GM12864 (cell line): ENCODE measurements at places on chromosomes 13 and 19.

- no peak for DNase-seq
These were observed 20.1 kb downstream of the ZSCAN5A start for GRCh38 chr19:56294549-56294948.

GRCh38 chr13:105184201-105184600, 1351.3 kb downstream of the EFNB2 start:
- no peak for DNase-seq

- DNase-seq, result no peak
These were observed 19.8 kb upstream of the TCF3 start for GRCh38 chr19:1672038-1672768.

GRCh38 chr19:44818466-44819031, 9.6 kb downstream of the BCAM start:
- no peak for DNase-seq

DNA sequence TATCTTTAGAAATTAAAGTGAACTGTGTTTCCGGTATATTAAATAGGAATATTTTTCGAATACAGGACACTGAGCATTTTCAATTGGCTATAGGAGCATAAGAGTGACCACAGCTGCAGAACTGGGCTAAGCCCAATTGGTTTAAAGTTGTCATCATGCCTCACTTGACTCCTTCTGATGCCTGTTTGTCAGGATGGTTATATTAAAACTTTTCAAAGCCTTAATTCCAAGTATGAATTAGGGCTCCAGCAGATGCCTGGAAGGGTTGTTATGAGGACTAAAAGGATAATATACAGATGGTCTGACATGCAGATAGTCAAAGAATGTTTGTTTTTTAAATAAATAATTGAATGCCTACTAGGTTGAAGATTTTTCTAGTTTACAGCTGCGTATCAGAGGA, 100.0 kb downstream of the LMO7 start:
- DNase-seq, result no peak

DNA sequence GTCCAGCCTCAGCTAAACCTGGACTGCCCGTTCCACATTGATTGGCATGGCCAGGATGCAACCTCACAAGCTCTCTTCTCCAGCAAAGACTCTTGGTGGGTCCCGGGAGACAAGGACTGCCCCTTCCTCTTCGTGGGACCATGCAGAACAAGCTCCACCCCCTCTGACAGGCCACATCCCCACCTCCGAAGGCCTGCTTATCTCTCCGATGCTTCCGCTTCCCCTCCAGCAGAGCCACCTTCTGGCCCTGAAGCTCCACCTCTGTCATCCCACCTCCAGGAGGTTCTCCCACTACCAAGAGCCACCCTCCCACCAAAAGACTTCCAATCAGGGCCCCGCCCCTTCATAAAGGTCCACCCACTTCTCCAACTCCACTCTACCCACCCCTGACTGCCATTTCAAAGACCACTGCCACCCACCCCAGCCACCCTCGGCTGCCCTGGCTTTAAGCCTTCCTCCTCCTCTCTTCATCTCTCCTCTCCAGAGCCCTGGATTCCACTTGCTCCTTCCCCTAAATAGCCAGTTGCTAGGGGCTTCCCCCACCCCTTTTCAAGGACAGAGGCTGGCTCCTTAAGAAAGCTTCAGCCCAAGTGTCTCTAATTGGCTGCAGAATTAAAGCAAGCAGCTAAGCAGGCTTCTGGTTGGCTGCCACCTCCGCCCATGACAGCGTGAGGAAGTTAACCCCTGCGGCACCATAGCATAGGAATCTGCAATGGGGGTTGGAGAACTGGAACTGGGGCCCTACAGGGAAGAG, 9.9 kb downstream of the LRFN1 start:
- no peak for DNase-seq

DNA sequence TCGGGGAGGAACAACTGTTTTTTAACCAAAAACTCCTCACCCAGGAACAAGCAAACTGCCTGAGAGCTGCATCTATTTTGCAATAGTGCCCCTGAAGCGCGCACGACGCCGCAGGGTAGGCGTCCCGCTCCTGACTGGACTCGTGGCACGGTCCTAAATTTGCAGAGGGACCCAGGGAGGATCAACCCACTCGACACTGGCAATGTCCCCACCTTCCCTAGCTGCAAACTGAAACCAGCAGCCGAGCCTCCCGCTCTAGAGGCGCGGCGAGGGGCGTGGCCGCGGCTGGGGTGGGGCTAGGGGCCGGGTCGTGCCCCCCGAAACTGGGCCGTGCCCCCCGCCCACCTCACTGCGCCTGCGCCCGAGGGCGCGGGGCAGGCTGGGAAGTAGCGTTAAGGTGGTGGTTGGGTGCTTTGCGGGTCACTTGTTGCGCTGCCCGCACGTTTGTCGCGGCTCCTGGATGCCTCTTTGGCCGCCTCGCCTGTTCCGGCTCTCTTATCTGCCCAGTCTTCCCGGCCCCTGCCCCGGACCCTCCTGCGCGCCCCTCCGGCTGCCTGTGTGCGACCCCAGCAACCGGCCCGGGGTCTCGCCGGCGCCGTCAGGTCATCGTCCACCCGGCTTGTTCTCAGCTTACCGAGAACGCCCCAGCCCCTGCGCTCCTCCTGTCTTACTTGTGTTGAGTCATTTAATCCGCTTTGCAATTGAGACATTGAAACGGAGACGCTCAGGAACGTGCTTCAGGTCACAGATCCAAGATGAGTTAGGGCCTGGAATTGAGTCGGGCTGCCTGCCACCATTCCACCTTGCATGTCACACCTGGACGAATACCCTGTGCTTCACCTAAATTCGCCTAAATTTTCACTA, 37.9 kb upstream of the LSM14A start:
- peak; percentile 65 for DNase-seq

GRCh38 chr13:98279473-98280175, 102.6 kb upstream of the RNF113B start:
- peak; percentile 5 for DNase-seq

- DNase-seq, result no peak
These were observed 1.2 kb upstream of the ZNF574 start for GRCh38 chr19:42074513-42075363.

DNA sequence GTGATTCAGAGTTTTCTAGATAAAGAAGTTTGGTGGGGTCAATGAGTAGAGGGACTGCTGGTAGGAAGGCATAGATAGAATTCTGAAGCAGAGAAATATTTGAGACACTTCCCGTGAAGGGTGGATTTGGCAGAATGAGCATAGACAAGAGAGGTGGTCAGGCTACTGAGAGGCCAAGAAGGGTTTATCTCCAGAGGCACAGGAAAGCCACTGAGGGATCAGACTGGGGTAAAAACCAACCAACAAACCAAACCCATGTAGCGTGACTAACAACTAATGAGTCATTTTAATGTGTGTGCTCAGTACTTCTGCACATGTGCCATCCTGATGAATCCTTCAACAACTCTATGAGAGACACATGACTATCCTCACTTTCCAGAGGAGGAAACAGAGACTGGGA, 60.0 kb upstream of the SERP2 start:
- no peak for DNase-seq

DNA sequence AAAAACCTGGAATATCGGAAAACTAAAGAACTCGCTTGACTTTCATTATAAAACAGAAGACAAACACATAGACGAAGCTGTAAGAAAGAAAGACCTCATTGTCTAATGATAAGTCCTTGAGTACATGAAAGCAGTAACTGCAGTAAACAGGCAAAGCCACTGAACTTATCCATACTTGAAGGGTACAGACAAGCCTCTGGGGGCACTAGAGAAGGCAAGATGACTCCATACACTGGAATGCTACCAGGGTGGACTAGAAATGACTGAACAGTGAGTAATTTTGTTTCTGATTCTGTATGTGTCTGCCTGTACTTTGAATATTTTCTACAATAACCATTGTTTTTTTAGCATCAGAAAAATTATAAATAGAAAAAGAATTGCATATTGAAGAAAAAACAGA, 507.9 kb downstream of the UQCRFS1 start:
- no peak for DNase-seq
